ENCODE measurements at places on chromosomes 4 and X. TPM values are rescaled to one million over a fixed set of nuclear protein-coding genes. Genes with fewer than 3 reads are reported as not detected.

TNIP3 gene
- 4.0 TPM for total RNA-seq

TENM3 gene
- total RNA-seq: 29.7 TPM

DNA sequence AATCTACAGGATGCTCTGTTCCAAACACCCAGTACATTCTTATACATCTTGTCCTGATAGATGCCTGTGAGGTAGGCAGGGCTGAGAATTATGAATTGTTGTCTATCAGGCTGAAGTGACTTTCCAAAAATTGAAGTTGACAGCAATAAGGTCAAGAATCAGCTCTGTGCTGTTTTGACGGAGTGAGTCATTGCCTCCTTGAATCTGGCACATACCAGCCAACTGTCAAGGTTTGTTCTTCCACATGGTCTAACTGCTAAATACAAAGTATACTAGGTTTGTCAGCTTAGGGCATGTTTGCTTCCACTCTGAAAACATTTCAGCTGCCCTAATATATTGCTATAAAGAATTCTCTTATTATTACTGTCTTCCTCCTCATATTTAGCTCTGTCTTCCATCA, 32.3 kb downstream of the SH3RF1 start:
- no peak overlapping the region for H3K27ac ChIP-seq
- peaks cover 9% of the 10 kb centered on the region for H3K4me1 ChIP-seq
- H3K4me3 ChIP-seq: no peak overlapping the region
- no peak for DNase-seq

CNGA2 gene
- not detected for total RNA-seq

DNA sequence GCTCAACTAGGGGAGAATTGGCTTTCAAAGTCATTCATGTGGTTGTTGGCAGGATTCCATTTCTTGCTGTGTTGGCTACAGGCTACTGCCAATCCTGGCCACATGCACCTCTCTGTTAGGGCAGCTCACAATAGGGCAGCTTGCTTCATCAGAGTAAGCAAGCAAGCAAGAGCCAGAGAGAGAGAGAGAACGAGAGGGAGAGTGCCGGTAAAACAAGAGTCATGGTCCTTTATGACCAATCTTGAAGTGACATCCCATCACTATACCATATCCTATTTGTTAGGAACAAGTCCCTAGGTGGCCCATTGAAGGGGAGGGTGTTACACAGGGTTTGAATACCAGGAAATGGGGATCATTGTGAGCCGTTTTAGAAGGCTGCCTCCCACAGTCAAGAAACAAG, 33.0 kb upstream of the TLR2 start:
- peak overlapping the region; percentile 17 for H3K4me3 ChIP-seq
- H3K27me3 ChIP-seq: peaks cover 4% of the 10 kb centered on the region
- no peak for DNase-seq
- no peaks in the 10 kb centered on the region for H3K36me3 ChIP-seq
- H3K27ac ChIP-seq: peak overlapping the region; percentile 80
- H3K4me1 ChIP-seq: peaks cover 21% of the 10 kb centered on the region

DNA sequence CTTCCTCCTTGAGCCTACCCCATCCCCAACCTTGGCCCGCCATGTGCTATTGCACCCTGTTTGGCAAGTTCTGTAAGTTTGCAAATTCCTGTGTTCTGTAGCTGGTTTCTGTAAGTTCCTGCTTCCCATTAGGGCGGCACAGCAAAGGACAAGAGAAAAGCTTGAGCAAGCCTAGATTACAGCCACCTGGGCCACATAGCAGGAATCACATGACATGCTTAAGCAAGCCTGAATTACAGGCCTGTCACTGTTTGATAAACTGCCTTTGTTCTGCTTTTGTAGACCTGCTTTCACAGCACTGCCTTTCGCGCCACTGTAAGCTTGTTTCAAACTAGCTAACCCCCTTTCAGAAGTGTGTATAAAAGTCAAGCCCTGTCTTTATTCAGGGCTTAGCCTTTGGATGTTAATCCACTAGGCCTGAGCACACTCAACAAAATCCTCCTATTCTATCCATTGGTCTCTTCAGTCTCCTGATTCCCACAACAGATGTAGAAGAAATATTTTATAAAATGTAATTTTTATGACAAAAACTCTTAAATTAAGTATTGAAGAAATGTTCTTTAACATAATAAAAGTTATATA, 906.8 kb upstream of the NDST4 start:
- H3K27me3 ChIP-seq: peaks cover 1% of the 10 kb centered on the region
- H3K4me1 ChIP-seq: no peaks in the 10 kb centered on the region
- peaks cover 16% of the 10 kb centered on the region for H3K36me3 ChIP-seq
- no peak overlapping the region for H3K27ac ChIP-seq

- no peaks in the 10 kb centered on the region for H3K27me3 ChIP-seq
- H3K36me3 ChIP-seq: no peaks in the 10 kb centered on the region
- H3K4me1 ChIP-seq: peaks cover 3% of the 10 kb centered on the region
- H3K4me3 ChIP-seq: no peak overlapping the region
- no peak overlapping the region for H3K27ac ChIP-seq
Measured at GRCh38 chr4:150972592-150972991, 42.5 kb downstream of the LRBA start.

DNA sequence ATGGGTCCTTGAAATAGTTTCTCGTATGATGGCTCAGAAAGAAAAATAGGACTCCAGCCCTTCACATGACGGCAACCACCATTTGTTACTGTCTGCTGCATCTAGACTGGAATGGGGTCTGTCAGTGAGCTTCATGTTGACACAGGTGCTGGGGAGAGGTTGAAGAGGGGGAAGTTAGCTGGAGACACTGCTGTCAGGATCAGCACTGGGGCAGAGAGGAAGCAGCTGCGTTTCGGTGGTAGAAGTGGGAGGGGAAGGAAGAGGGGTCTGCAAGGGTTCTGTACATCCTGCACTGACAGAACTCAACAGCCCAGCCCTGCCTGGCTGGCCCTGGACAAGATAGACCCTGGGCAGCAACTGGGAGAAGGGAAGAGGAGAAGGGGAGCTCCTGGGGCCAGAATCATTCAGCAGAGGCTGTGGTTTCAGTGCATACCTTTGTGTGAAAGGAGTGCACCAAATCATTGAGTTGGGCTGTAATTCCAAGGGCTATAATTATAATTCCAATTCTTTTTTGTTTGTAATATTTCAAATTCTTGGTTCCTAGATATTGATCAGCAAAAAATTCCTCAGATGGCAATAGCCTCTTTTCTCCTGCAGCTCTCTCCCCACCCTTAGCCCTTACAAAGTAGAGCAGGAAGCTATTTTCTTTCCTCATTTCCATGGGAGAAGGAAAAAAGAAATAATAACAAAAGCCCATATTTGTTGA, 119.4 kb upstream of the C1GALT1C1 start:
- H3K36me3 ChIP-seq: no peaks in the 10 kb centered on the region
- no peak overlapping the region for H3K27ac ChIP-seq
- DNase-seq: peak; percentile 3
- peaks cover 5% of the 10 kb centered on the region for H3K4me1 ChIP-seq
- H3K4me3 ChIP-seq: no peak overlapping the region

- H3K27ac ChIP-seq: no peak overlapping the region
- no peak overlapping the region for H3K4me3 ChIP-seq
- H3K36me3 ChIP-seq: no peaks in the 10 kb centered on the region
- no peak for DNase-seq
Measured at GRCh38 chr4:136573460-136573859, 958.8 kb downstream of the PCDH18 start.

DNA sequence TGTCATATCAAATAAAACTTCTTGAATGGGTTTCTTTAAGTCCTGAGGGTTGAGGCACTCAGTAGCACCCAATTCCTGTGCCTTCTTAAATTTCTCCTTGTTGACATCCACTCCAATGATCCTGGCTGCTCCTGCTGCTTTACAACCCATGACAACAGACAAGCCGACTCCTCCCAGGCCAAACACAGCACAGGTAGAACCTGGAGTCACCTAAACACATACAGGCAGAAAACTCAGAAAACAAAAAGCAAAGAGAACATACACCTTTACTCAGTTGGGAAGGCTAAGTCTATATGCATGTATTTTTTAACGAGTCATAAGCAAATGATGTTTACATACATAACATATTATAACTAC, 10.3 kb downstream of the ADH6 start:
- no peaks in the 10 kb centered on the region for H3K36me3 ChIP-seq
- no peak overlapping the region for H3K27ac ChIP-seq
- H3K27me3 ChIP-seq: no peaks in the 10 kb centered on the region
- H3K4me3 ChIP-seq: no peak overlapping the region
- H3K4me1 ChIP-seq: no peaks in the 10 kb centered on the region

MUC7 gene
- total RNA-seq: not detected

ZNF718 gene
- total RNA-seq: 14.0 TPM

OPRPN gene
- not detected for total RNA-seq

DNA sequence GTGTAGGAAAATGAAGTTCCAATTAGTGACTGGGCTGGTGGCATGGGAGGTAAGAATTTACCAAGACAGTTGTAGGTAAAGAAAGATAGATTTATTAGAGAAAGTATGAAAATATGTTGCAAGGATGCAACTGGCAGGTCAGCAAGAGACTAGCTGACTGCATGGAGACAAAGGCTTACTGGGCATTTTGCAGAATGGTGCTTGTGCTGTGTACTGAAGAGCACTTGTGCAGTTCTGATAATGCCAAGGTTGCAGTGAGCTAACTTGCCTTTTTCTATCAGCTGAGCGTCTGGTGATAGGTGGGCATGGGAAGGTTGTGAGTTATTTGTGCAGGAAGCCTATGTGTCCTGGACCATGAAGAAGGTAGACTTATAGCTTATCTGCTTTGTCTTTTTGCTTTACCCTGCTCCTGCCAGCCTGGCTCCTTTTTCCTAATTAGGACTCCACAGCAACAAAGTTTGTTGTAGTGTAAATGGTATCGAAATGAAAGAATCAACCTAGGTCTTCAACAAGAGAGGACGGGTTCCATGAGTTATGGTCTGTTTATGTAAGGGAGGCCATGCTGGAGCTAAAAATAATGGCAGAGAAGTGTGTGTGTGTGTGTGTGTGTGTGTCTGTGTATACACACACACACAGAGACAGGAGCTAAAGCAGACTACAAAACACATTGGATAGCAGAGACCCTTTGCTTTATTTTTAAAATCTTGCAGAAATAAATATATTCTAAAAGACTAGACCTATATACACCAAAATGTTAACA, 15.0 kb downstream of the BST1 start:
- H3K4me1 ChIP-seq: no peaks in the 10 kb centered on the region
- peaks cover 2% of the 10 kb centered on the region for H3K27me3 ChIP-seq
- H3K27ac ChIP-seq: no peak overlapping the region
- no peak overlapping the region for H3K4me3 ChIP-seq
- peaks cover 3% of the 10 kb centered on the region for H3K36me3 ChIP-seq
- no peak for DNase-seq

CRMP1 gene
- 71.2 TPM for total RNA-seq

GRCh38 chr4:73007526-73008100, 61.9 kb downstream of the COX18 start:
- no peak overlapping the region for H3K27ac ChIP-seq
- H3K4me1 ChIP-seq: no peaks in the 10 kb centered on the region
- H3K27me3 ChIP-seq: peaks cover 2% of the 10 kb centered on the region
- DNase-seq: no peak
- H3K36me3 ChIP-seq: no peaks in the 10 kb centered on the region

ZMAT1 gene
- total RNA-seq: 7.3 TPM

- H3K4me1 ChIP-seq: no peaks in the 10 kb centered on the region
- no peak for DNase-seq
- no peak overlapping the region for H3K27ac ChIP-seq
- H3K4me3 ChIP-seq: no peak overlapping the region
- peaks cover 3% of the 10 kb centered on the region for H3K27me3 ChIP-seq
- H3K36me3 ChIP-seq: no peaks in the 10 kb centered on the region
Measured at GRCh38 chr4:141705747-141706377, 69.5 kb downstream of the IL15 start.

USP26 gene
- not detected for total RNA-seq

DNA sequence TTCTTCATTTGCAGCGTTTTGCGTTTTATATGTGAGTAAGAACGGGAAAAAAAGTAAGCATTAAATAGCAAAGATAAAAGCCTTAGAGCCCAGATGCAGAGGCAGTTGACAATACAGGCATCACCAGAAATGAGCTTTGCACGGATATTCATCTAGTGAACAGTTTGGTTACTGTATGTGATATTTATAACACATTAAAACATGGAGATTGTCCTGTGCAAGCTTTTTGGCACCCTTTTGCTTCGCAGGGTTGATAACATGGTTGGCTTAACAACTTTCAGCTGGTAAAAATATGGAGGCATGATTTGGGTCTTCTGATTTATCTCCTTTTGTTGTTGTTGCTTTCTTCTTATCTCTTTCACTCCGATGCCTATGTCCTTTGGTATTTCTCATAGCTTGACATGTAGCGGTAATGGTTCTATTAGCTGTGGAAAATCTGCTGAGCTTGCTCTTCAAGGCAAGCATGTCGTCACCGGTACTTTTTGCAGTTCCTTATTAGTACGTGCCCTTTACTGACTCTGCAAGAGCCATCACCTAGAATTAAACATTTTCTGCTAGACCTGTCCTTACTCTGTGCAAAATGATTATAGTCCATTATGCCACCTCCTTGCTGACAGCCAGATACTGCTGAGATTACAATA, 102.9 kb downstream of the PCDH7 start:
- H3K27ac ChIP-seq: no peak overlapping the region

- H3K36me3 ChIP-seq: no peaks in the 10 kb centered on the region
- no peak overlapping the region for H3K4me3 ChIP-seq
- no peak overlapping the region for H3K27ac ChIP-seq
- no peak for DNase-seq
- no peaks in the 10 kb centered on the region for H3K27me3 ChIP-seq
- H3K4me1 ChIP-seq: peaks cover 7% of the 10 kb centered on the region
Measured at GRCh38 chr4:129371926-129372325, 276.0 kb downstream of the C4orf33 start.

DNA sequence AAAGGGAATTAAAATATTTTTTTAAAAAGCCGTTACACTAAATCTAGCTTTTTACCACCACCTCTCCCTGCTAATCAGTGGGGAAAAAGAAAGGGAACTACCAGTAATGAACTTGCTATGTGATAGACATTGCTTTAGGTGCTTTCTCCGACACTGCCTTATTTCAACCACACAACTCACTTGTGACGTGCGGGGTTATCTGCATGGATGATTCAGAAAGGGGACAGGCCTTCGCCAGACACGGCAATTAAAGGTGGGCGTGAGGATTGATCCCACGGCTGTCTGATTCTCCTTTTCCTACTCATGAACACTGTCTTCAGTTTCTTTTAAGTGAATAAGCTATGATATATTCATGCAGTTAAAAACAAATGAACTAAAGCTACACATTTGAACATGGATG, 882 bp upstream of the CXCR3 start:
- H3K27me3 ChIP-seq: peaks cover 2% of the 10 kb centered on the region
- no peak overlapping the region for H3K27ac ChIP-seq
- H3K36me3 ChIP-seq: peaks cover 13% of the 10 kb centered on the region
